Motor neuron (in vitro differentiated cells): ENCODE measurements at places on chromosomes 7 and 10. TPM values are rescaled to one million over a fixed set of nuclear protein-coding genes. Genes with fewer than 3 reads are reported as not detected.

The RSU1 gene
- 50.5 and 52.1 TPM in 2 replicates for total RNA-seq

The ERLIN1 gene
- total RNA-seq, result 17.4 and 18.9 TPM in 2 replicates

The TWIST1 gene
- 25.4 and 25.6 TPM in 2 replicates for total RNA-seq

The CLDN3 gene
- total RNA-seq, result 2.3 and 2.5 TPM in 2 replicates

- ATAC-seq, result no peak
Measured at GRCh38 chr7:29349362-29349761, 154.8 kb downstream of the CHN2 start.

GRCh38 chr10:80324891-80325364, 31.6 kb downstream of the DYDC1 start:
- ATAC-seq, result no peak

- no peak for ATAC-seq
Measured at GRCh38 chr10:131116991-131117375, 194.5 kb downstream of the TCERG1L start.

DNA sequence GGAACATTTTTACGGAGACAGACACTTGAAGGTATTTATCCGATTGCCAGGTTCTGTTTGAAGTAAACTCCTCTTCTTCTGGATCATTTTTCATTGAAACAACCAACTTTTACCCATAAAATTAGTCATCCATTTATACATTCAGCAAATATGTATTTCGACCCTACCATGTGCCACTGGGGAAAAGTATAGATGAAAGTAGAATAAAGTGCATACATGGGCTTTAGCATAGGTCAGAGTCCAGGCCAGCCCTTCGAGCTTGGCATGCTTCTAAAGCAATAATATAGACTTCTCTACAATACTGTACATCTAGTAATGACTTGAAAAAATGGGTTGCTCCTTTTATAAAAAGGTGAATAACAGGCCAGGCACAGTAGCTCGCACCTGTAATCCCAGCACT, 10.1 kb downstream of the SLC25A16 start:
- ATAC-seq, result no peak

DNA sequence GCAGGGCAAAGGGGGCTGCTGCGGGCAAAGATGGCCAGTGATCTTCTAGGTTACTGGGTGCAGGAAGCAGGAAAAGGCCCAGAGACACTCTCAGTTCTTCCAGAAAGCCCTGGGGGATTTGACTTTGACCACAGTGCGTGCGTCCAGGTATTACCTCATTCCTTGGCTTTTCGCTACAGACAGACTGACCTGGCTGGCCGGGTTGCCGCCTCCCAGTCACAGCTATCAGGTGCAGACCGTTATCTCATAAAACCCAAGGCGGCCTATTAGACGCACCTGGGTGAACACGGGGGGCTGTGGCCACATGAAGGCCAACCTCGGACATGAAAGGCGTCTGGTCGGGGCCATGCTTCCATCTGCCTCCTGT, 80.3 kb downstream of the FOXL3 start:
- no peak for ATAC-seq

DNA sequence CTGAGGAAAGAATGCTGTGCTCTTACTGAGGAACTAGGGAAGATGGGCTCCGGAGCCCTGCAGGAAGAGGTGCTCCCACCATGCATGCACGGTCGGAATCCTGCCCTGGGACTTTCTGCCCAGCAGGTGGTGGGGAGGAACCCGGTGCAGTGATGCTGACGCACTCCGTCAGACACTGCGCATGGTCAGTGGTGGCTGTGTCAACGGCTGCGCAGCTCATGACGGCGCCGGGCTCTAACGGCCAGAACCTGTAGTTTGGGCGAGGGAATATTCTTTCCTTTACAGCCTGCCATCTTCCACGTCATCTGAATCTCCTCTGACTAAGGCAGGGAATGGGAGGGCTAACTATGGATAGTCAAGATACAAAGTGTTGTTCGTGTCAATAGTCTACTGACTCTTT, 189.2 kb upstream of the MGMT start:
- no peak for ATAC-seq
